Vagina (tissue), 2 donors: ENCODE measurements at places on chromosomes 1 and 21.

DNA sequence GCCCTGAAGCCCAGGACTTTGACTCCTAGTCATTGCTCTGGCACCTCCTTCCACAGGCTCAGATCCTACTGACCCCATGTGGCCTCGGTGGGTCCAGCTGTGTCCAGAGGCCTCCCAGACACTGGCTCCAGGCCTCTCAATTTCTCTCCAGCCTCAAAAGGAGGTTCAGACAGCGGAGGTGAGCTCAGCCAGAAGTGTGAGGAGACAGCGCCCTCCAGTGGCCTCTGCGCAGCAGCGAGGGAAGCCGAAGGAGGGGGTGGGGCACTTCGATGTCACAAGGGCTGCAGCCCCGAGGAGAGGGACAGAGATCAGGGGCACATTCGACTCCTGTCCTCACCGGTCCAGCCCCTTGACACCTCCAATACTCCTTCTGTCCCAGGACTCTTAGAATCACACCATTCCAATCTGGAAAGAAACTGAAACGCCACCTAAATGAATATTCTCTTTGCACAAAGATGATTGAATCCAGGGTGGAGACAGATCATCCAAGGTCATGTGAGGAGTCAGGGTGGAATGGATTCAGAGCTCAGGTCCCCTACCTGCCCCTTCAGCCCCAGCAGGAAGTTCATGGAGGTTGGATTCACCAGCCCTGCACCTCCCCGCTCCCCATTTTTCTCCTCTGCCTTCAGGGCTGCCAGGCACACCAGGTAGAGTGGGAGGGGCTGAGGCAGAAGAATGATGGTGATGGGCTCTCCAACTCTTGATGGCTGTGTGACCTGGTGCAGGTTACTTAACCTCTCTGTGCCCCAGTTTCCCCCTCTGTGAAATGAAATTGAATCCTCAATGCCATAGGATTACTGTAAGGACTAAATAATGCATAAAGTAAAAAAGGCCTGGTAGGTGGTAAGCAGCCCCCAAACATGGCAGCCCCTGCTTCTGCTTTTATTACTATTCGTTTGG is 34.8 kb upstream of the ZBTB40 start:
- no peak for DNase-seq

DNA sequence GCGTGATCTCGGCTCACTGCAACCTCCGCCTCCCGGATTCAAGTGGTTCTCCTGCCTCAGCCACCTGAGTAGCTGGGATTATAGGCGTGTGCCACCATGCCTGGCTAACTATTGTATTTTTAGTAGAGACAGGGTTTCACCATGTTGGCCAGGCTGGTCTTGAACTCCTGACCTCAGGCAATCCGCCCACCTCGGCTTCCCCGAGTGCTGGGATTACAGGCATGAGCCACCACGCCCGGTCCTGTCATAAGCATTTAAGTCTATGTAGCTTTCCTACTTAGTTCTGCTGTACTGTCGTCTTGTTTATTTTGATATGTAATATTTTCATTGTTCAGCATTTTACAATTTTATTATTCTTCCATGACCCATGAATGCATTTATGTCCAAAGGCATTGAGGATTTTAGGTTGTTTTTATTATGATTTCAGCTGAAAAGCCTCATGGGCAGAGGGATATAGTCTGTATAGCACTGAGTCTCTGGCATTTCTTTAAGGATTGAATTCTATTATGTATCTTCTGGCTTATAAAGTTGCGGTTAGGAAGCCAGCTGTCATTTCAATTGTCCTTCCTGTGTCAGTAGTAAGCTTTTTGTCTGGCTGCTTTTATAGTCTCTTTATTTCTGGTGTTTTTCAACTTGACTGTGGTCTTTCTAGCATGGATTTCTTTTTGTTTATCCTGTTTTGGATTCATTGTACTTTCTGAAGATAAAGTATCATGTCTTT is 9.2 kb downstream of the AGPAT3 start:
- DNase-seq, result no peak

- no peak for DNase-seq
These were observed 6.7 kb downstream of the WNT2B start for GRCh38 chr1:112515311-112516009.

- DNase-seq, result no peak
These were observed 8.0 kb downstream of the FCAMR start for GRCh38 chr1:206962272-206962671.

DNA sequence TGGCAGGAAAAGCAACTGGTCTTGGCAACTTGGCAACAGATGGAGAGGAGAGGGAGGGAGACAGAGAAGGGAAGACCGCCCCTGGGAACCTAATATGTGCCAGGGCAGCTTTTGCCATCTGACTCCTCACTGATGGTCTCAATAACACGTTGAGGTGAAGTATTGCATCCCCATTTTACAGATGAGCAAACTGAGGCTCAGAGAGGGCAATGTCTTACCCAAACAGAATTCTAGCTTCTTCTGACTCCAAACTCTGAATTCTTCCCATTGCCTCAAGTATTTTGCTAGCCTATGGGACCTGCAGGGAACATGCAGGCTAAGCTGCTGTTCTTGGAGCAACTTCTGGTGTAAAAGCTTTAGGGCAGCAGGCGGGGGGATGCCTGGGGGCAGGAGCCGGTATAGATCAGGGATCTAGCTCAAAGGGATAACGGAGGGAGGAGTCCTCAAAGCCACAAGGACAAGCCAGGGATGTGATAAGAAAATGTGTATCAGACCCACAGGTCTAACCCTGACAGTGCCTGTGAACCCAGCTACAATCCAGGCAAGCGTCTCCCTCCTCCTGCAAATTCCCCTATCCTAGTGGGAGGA is 7.2 kb upstream of the GUCA2A start:
- no peak for DNase-seq

- DNase-seq, result no peak
These were observed 82.0 kb upstream of the NFIA start for GRCh38 chr1:61000327-61000726.

DNA sequence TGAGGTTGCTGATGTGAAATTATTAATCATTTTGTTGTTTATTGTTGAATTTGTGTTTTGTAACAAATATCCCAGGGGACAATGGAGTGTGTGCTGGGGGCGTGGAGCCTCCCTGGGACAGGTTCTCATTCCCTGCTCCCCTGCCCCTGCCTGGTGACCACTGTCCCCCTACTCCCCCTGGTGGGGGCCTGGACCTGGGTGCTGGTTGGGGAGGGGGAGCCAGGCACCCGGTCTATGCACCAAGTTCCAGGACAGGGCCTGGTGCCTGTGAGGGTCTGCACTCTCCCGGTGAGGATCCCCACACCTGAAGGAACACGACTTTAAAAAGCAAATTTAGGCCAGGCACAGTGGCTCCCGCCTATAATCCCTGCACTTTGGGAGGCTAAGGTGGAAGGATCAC is 42.4 kb downstream of the CHD5 start:
- DNase-seq, result no peak

DNA sequence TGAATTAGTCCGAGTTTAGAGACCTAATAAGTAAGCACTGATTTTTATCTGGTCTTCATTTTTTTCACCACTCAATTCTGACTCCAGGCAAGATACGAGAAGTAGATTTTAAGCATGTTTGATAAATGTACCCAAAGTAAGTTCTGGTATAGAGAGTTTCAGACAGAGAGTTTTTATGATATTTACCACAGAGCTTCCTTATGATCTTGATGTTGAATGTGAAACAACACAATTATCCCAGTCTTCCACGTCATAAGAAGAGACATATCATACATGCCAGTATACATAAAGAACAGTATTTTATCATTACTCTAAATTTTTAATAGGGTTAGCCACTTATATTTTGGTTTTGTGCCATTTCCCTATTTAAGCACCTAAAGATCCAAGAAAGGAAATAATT is 7.8 kb upstream of the NCMAP start:
- no peak for DNase-seq

- DNase-seq, result no peak
These were observed 394.6 kb downstream of the USH2A start for GRCh38 chr1:216028631-216029030.
